RWPE2 (cell line): ENCODE measurements at places on chromosomes 2 and 18.

DNA sequence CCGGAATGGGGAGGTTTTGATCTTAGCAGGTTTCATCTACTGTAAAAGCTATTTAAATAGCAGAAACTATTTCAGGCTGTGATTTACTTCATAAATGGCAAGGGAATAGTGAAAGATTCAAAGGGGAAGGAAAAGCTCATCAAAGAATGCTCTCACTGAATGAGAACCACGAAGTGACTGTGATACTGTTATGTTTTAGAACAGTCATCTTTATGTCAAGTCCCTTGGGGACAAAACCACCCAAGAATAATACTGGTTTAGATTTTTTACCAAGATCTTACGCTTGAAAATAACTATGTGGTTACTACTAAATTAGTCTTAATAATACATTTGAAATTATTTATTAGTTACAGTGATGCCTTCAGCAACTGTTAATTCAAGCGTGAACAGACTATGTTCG is 28.1 kb downstream of the FARSB start:
- DNase-seq = no peak

DNA sequence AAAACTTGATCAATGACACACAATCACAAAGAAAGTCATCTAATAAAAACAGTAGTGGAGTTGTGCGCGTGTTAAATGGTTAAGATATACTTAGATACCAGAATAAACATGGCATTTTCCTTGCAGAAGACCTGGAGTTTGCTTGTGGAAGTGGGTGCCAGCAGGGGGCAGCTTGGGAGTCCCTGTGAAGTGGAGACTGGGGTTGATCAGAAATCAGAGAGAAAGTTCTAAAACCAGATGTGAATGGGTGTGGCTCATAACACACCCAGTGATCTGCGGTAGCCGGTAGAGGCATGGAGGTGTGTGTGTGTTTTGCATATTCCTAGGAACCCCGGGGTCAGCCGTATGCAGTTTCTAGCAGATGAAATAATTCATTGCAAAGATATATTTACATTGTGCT is 300.1 kb upstream of the TRIB2 start:
- DNase-seq = no peak

DNA sequence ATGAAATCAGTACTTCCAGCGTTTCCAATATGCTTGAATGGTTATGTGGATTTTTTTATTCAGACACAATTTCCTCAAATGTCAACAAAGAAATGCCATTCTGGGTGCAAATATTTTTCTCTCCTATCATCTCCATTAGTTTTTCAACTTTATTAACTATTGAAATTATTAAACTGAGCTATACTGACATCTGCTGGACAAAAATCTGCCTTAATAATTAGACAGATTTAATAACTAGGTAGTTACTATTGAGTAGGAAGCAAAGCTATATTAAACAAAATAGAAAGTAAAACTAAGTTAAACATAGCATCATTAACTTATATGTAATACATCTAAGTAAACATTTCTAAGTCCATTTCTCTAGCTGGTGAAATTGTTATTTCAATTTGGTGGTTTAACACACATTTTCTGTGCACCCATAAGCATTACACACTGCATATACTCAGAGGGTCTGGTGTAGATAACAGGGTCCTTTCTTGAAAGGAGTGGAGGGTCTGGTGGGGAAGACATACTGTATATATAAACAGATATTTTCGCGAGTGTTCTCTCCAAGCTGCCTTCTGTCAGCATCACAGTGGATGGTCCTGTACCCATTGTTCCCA is 77.0 kb downstream of the LANCL1 start:
- no peak for DNase-seq

DNA sequence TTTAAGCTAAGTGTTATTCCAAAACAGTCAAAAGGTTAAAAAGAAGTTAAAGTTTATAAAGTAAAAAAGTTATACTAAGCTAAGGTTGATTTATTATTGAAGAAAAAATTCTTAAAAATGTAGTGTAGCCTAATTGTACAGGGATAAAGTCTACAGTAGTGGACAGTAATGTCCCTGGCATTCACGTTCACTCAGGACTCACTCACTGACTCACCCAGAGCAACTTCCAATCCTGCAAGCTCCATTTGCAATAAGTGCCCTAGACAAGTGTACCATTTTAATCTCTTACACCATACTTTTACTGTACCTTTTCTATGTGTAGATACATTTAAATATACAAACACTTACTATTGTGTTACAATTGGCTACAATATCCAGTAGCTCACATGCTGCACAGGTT is 86.1 kb downstream of the CACNB4 start:
- DNase-seq = no peak

DNA sequence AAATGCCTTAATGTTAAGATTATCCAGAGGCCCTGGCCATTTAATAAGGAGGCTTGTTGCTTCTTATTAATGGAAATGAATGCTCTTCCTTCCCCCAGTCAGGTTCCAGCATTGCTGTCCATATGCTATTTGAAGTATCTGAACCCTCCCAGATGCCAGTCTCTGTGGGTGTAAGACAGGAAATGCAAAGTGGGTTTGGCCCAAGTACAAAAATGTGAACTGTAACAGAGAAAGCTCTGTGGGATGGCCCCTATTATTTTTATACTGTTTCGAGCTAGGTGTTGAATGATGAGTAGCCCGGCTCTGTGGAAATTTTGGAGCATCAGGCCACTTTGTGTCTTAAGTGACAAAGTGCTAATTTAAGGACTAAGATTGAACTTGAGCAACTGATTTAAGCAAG is 141.0 kb downstream of the UXS1 start:
- no peak for DNase-seq

- no peak for DNase-seq
Observed at GRCh38 chr2:13137679-13138078, 420.9 kb downstream of the TRIB2 start.

DNA sequence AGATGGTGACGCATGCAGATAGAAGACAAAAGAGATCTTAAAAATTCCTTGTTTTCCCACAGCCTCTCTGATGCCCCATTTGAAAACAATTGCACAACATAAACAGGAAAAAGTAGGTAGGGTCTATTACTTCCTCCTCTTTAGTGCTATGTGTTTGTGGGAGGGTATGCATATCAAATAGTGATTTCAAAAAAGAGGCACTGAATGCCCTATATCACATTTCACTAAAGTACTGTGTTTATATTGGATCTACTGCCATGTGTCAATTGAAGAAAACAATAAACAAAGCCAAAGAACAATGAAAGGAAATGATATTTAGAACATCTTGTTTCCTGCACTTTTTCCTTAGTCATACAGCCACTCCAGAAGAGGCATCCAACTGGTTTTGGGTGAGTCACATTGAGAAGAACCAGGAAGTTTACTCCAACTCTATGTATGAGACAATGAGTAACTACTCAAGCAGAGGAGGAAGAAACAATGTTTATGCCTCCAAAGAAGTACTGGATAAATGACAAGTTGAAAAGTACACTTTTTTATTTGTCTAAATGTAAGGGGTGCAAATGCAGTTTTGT is 583.6 kb downstream of the FBXO15 start:
- no peak for DNase-seq

DNA sequence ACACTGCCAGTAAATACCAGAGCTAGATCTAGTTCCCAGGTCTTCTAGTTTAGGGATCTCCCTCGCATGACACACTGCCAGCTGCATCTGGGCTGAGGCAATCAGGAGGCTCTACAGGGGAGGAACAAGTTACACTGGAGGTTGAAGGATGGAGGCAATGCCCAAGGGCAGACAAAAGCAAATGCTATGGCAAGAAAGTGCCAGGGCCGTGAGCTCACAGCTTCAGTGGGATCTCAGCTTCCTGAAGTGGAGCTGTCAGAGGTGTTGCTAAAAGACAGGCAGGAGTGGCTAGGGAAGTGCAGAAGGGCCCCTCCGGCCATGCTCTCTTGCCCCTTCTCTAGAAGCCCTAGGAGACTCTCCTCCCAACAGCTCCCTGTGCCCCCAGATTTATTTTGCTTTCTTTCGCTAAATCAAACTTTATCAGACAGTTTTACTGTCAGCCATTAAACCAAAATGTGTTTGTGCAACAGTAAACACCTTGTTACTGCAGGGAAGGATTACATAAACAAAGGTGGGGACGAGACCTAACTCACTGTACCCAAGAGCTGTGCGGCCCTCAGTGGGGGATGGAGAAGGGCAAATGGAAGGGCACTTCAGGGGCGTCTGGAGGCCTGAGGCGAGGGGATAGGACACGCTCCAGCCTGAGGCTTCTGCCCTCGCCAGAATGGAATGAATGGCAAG is 39.4 kb upstream of the PKDCC start:
- DNase-seq = no peak

DNA sequence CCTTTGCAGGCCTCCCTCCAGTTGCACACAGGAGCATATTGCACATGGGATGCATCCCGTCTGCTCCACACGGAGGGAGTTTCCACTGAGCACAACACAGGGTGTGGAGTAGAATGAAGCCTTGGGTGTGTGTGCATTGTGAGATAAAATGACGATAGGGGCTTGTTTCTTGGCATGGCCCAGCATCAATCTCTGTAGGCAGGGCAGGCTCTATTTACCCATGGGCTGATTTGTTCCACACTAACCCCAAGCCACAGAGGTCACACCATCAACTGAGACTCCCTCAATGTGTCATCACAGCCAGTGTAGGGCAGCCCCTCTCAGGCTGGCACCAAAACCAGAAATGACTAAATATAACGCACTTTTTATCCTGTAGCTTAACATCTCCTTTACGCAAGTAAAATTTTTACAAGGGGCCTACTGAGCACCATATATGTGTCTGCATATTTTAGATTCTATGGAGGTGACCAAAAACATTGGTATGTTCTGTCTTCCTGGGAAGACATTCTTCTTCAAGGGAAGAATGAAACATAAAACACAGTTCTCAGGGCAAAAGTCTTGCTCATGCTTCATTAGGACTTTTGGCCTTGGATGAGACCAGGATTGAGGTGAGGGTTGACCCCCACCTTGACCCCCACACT is 2.7 kb upstream of the GKN1 start:
- peak; percentile 81 for DNase-seq

GRCh38 chr2:47309472-47309951 is 93.4 kb upstream of the MSH2 start:
- DNase-seq = no peak

- DNase-seq = no peak
Observed at GRCh38 chr2:152796941-152797340, 78.5 kb downstream of the ARL6IP6 start.

DNA sequence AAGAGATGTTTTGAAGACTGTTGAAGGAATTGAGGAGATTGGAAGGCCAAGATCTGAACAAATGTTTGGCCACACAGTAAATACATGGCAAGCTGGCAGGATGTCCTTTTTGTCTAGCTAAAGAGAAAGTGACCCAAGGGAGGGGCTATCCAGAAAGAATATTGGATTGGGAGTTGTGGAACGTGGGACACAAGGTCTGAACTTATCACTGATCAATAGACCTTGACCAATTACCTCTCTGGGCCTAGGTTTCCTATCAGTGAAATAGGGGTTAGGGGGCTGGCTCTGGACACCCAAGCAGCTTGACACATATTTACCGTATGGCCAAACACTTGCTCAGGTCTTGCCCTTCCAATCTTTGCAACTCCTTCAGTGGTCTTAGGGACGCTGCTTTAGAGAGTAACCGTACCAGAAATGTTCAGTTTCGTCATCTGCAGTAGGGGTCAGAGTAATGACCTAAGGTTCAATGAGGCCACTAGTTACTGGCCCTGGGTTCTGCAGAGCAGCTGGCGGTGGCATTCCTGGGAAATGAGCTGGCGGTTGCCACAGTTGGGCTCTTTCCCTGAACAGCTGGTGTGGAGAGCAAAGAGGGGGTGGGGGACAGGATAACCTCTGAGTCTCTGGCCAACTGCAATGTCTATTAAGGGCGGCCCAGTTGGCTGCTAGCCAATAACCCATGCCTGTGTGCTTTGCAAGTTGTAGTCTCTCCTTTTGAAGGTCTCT is 70.1 kb upstream of the STPG4 start:
- peak; percentile 86 for DNase-seq

DNA sequence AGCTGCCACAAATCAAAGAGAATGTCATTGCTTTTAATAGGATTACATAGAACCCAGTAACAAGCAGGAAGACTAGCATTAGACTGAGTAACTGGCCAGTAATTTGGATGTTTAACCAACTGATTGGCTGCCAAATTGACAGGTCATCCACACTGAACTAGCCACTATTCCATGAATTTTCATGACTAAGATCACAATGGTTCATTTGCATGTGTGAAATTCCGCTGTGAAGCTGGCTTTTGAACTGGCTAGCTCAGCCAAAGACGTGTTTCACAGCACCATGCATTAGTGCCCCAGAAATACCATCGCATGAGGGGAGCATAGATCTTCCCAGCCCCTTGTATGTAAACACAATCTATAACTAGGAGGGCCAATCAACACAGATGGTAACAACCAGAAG is 649.8 kb downstream of the ARHGAP15 start:
- DNase-seq = no peak

GRCh38 chr18:53701697-53702096 is 522.8 kb downstream of the MBD2 start:
- no peak for DNase-seq

DNA sequence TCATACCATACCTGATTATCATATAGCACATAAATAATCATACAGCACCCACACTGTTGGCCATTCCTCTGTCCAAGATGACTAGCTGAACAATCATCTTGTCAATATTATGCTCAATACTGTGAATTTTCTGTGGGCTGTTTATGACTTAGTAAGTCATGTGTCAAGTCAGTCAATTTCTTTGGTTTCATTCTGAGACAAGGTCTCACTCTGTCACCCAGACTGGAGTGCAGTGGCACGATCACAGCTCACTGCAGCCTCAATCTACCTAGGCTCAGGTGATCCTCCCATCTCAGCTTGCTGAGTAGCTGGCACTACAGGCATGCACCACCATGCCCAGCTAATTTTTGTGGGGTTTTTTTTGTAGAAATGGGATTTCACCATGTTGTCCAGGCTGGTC is 5.7 kb downstream of the MCM6 start:
- no peak for DNase-seq

DNA sequence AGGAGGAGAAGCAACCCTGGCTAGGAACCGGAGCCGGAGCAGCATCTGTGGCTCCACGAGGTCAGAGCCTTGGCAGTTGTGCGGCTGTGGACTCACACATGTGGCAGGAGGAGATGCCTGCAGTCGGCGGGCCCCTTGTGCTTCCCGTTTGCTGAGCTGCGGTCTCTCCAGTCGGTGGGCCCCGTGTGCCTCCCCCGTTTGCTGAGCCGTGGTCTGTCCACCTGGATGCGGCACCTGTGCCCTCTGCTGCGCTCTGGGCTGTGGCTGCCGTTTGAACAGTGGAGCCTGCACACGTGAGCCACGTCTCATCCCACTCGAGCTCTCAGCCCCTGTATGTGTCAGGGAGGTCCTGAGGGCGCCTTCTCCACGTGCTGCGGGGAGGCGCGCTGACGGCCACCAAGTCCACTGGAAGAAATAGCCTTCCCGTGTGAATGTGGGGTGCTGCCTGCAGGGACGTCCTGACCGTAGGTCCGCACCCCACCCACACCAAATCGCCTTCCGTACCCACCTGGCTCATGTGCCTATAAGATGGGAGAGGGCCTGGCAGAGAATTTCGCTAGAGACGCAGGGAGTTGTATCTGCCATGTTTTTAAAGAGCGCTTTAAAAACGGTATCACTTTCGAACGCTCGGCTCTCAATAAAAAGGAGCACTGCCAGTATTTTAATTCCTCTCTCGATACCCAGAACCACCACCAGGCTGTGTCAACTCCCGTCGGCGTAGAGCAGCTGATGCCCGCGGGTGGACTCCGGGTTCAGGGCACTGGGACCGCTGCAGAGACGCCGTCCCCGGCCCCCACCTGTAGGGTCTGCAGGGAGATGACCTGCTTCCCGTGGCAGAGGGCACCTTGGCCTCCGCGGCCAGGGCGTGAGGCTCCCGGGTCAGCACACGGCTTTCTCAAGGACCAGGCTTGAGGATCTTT is 117.0 kb downstream of the NFATC1 start:
- peak; percentile 55 for DNase-seq

- DNase-seq = no peak
Observed at GRCh38 chr2:191869178-191869577, 22.3 kb upstream of the CAVIN2 start.
